ENCODE measurements at places on chromosomes 7 and 10.

DNA sequence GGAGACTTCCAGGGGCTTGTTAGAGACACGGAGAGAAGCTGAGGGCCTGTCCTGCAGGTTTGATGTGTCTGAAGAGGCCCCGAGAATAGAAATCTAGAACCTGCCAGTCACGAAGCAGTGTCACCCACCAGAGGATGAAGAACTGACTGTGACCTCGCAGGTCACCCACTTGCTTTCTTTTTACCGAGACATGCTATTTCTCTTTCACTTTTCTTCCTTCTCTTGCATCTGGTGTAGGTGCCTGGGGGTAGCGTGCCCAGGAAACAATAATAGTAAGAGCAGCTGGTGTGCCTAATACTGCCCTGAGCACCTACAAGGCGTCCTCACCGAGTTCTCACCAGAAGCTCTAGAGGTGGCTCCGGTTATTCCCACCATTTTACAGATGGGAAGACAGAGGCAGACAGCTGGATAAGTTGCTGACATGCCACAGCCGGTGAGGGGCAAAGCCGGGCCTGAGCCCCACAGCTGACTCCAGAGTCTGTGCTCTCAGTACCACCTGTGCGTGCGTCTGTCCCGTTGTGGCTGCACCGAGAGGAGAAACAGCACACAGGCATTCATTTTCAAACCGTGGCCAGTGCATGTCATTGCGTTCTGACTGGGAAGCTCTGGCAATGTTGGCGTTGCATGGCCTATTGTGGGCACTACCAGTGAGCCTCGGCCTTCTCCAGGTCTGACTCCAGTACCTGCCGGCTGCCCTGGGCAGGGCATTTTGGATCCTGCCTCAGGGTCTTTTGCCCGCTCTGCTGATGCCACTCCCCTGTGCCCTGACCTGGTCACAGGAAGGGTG lies 7.8 kb downstream of the CHST3 start:
- no peak for DNase-seq

DNA sequence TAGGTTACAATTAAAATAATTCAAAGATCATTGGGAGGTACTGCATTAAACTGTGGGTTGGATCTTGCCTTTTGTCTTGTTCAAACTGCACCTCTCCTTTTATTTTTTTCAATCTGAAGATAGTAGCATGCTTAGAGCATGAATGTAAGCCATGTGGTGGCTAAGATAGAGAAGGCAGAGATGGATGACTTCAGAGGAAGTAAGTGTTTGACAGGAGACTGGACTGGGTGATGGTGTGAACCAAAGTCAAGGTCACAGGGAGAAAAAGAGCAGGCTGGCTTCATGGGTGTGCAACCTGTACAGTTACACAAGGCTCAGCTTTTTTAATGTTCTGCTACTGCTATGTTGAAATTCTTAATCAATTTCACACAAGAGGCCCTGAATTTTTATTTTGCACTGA lies 85.6 kb downstream of the ZEB1 start:
- no peak for DNase-seq

GRCh38 chr10:93894516-93895378 lies 969 bp downstream of the SLC35G1 start:
- DNase-seq, result no peak

- DNase-seq, result no peak
These were observed 254.4 kb downstream of the ANKRD7 start for GRCh38 chr7:118478931-118479330.

- no peak for DNase-seq
These were observed 63.6 kb upstream of the BMPER start for GRCh38 chr7:33841705-33842129.

DNA sequence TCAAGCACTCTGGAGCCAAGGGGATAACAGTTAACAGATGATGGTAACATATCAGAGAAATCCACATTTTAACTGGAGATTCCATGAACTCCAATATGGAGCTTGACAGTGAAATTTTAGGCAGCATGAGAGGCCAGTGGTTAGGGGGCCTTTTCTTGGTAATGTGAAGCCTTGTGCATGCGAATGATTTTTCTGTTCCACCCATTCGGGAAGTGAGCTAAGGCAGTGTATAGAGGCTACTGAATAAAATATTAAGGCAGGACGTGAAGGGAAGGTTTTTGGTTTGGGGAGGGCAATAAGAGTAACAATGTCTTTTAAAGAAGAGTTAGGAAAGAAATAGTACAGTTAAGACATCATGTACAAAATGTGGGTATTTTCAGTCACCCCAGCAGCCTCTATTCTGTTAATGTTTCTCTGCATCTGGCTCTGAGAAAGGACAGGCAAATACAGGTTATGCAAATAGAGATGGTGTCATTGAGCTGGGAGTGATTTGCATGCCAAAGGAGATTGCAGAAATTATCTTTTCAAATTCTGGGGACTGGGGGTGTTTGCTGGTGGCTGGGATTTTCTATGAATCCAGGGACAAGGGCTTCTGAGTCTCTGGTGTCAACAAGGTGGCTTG lies 6.8 kb upstream of the TAS2R60 start:
- no peak for DNase-seq

- DNase-seq, result no peak
These were observed 75.7 kb upstream of the NANOS1 start for GRCh38 chr10:118953598-118954393.

- DNase-seq, result no peak
These were observed 37.4 kb downstream of the TSPAN14 start for GRCh38 chr10:80491251-80492102.

- no peak for DNase-seq
These were observed 2.5 kb upstream of the HABP2 start for GRCh38 chr10:113550365-113550764.

DNA sequence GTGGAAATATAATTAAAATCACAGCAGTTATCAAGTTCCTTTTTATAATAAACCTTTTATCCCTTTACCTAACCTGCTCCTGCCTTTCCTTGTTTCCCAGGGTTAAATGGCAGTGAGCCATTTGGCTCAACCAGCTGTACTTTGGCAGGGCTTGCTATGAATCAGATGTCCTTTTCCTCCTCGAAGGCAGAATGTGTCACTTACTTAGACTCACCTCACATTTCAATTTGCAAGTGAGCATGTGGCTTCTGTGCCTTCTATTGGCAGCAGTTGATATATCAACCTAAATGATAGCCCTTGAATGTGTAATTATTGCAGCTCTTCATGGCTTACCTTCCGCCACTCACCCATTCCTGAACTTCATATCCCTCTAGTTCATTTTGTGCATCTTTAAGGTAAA lies 301.7 kb downstream of the CSTF2T start:
- DNase-seq, result no peak

GRCh38 chr10:111249925-111250324 lies 173.1 kb downstream of the ADRA2A start:
- DNase-seq, result no peak

DNA sequence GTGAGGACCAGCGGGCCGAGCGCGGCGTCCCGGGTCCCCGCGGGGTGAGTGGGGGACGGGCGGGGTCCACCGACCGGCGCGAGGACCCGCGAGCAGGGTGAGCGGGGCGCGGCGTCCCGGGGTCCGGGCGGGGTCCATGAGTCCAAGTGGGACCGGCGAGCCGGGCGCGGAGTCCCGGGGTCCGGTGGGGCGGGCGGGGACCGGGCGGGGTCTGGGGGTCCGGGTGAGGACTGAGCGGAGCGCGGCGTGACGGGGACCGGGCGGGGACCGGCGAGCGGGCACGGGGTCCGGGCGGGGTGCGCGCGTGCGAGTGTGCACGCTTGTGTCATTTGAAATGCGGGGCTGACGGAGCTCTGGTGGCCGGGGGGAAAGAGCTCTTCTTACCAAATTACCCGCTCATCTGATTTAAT lies 765 bp downstream of the CELF2 start:
- DNase-seq, result no peak

DNA sequence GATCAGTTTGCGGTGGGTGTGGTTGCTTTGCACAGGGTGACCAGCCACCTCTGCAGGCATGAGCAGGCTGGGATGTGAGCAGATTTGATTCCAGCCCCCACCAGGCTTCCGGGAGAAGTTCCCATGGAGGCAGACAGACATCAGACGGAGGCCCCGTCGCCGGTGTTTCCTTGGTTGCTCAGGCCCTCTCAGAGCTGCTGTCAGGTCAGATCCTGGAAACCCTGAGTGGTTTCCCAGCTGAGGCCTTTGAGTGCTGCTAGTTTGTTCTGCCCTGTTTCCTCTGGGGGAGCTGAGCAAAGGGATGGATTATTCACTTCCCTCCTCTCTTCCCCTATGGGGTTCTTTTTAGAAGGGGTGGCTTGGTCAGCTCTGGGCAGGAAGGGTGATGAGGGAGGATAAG lies 62.2 kb downstream of the FAM241B start:
- no peak for DNase-seq

GRCh38 chr10:89263531-89263930 lies 12.0 kb upstream of the LIPA start:
- no peak for DNase-seq

- DNase-seq, result no peak
These were observed 429.0 kb upstream of the MTPN start for GRCh38 chr7:136405931-136406777.

Measured in activated CD4-positive, alpha-beta T cell treated with anti-CD3 and anti-CD28 coated beads, Interleukin-2, amount 50 U/mL, for 1 hour (primary cell).